Stimulated activated CD4-positive, alpha-beta T cell treated with anti-CD3 and anti-CD28 coated beads, Interleukin-1b, Interleukin-23, amount 100 ng/mL, for 1 hour (primary cell): ENCODE measurements at places on chromosomes 6 and 20.

- DNase-seq, result no peak
Measured at GRCh38 chr6:107156617-107157016, 41.3 kb upstream of the BEND3 start.

GRCh38 chr20:9397928-9398327, 116.5 kb upstream of the LAMP5 start:
- DNase-seq, result no peak

- no peak for DNase-seq
Measured at GRCh38 chr20:62899633-62900051, 26.7 kb downstream of the DIDO1 start.

DNA sequence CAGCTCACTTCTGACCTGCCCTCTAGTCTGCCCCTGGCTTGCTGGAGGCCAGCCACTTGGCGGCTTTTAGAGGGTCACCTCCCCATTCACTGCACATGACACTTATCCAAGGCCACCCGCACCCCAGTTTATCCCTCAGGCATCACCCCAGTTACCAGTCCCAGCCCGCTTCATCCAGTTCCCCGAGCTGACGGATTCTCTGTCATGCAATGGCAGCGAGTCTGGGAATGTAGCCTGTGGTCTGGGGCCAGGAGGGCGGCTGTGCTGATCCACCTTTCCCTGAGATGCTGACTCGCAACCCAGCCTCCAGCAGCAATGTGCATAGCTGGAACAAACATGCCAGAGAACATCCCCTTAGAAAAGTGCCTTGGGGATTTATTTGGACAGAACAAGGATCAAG, 25.8 kb downstream of the SYNDIG1 start:
- no peak for DNase-seq
